ENCODE measurements at places on chromosomes 7 and 10. TPM values are rescaled to one million over a fixed set of nuclear protein-coding genes. Genes with fewer than 3 reads are reported as not detected.

The CCDC6 gene
- total RNA-seq, result 18.6 TPM

The MKI67 gene
- total RNA-seq, result 35.1 TPM

The LAMB4 gene
- 0.15 TPM for total RNA-seq

The GIMAP1 gene
- not detected for total RNA-seq

The SLC18A3 gene
- not detected for total RNA-seq

The GPR26 gene
- not detected for total RNA-seq

The CXCL12 gene
- 10.1 TPM for total RNA-seq

The ACSM6 gene
- total RNA-seq, result not detected

The GIMAP7 gene
- total RNA-seq, result not detected

The STOX1 gene
- 0.15 TPM for total RNA-seq

The GBX1 gene
- total RNA-seq, result not detected

The COG5 gene
- 38.4 TPM for total RNA-seq

The NRAP gene
- total RNA-seq, result not detected

The NME8 gene
- not detected for total RNA-seq

The PNLIP gene
- total RNA-seq, result not detected

The PHYHIPL gene
- total RNA-seq, result not detected

The SEMA3D gene
- total RNA-seq, result 0.15 TPM

The DGKI gene
- 1.2 TPM for total RNA-seq

The NPY gene
- total RNA-seq, result not detected

The CPED1 gene
- 30.4 TPM for total RNA-seq

The SOSTDC1 gene
- 0.15 TPM for total RNA-seq

The RPEL1 gene
- not detected for total RNA-seq

The CPA4 gene
- total RNA-seq, result 28.1 TPM

The CDH23 gene
- total RNA-seq, result under 0.01 TPM

The AKR1C3 gene
- total RNA-seq, result 1.8 TPM

The BAMBI gene
- 2.5 TPM for total RNA-seq

The GNGT1 gene
- total RNA-seq, result not detected

The CFAP43 gene
- under 0.01 TPM for total RNA-seq

The CDNF gene
- 0.34 TPM for total RNA-seq

Data from bronchus fibroblast of lung (primary cell).